ENCODE measurements at places on chromosomes 16 and 17. TPM values are rescaled to one million over a fixed set of nuclear protein-coding genes. Genes with fewer than 3 reads are reported as not detected.

GRCh38 chr17:83145831-83146230, 66.4 kb downstream of the METRNL start:
- no peak for DNase-seq

- peak; percentile 40 for DNase-seq
Observed at GRCh38 chr16:9061358-9061813, 30.1 kb upstream of the HAPSTR1 start.

- DNase-seq, result no peak
Observed at GRCh38 chr17:61786088-61786487, 77.2 kb downstream of the BRIP1 start.

GRCh38 chr17:4940555-4941318, 669 bp downstream of the RNF167 start:
- DNase-seq, result peak; percentile 85

- DNase-seq, result no peak
Observed at GRCh38 chr16:86406056-86406455, 104.3 kb upstream of the FOXF1 start.

DNA sequence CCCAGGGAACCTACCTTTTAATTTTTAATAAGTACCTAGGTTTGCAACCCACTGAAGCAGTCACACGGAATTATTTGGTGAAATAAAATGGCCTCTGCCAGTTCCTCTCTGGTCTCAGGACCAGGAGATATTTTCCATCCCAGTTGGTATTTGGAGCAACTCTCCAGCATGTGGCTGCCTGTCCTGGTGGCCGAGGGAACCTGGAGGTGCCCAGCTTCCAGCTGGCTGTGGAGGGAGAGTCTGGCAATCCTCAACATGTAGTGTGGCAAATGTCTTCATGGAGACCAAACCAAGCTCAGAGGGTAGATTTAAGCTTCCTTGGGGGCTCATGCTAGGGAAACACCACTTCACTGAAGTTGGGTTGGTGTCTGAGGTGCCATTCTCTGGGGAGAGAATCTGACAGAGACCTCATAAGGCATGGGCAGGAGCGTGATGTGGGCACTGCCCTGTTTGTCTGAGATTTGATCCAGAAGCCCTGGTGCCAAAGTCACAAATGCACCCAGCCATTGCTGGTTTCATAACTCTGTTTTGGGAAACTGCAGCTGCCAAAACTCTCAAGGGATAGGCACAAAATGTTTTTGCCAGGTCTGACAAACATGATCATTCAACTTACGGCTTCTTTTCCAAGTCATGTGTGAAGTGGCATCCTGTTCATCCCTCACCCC, 2.8 kb downstream of the MT1X start:
- no peak for DNase-seq

- DNase-seq, result no peak
Observed at GRCh38 chr16:79318143-79318899, 282.2 kb downstream of the MAF start.

Gene RILP
- total RNA-seq, result 44.5 TPM
